Kidney (tissue), 22 donors: ENCODE measurements at places on chromosomes 13 and 19. TPM values are rescaled to one million over a fixed set of nuclear protein-coding genes. Genes with fewer than 3 reads are reported as not detected.

DNA sequence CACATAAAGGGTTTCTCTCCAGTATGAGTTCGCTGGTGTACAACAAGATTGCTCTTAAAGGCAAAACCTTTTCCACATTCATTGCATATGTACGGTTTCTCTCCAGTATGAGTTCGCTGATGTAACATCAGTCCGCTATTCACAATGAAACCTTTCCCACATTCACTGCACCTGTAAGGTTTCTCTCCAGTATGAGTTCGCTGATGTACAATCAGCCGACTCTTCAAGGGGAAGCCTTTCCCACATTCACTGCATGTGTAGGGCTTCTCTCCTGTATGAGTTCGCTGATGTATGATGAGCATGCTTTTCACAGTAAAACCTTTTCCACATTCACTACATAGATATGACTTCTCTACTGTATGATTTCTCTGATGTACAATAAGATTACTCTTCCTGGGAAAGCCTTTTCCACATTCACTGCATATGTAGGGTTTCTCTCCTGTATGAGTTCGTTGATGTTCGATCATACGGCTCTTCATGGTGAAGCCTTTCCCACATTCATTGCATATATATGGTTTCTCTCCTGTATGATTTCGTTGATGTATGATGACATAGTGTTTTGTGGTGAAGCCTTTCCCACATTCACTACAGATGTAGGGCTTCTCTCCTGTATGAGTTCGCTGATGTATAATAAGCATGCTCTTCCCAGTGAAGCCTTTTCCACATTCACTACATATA is 6.0 kb upstream of the ZNF614 start:
- no peak for DNase-seq
- H3K4me1 ChIP-seq = no peaks in the 10 kb centered on the region
- H3K4me3 ChIP-seq = peak overlapping the region; percentile 16
- H3K27ac ChIP-seq = no peak overlapping the region
- no peaks in the 10 kb centered on the region for H3K27me3 ChIP-seq
- H3K36me3 ChIP-seq = peaks cover 59% of the 10 kb centered on the region

DNA sequence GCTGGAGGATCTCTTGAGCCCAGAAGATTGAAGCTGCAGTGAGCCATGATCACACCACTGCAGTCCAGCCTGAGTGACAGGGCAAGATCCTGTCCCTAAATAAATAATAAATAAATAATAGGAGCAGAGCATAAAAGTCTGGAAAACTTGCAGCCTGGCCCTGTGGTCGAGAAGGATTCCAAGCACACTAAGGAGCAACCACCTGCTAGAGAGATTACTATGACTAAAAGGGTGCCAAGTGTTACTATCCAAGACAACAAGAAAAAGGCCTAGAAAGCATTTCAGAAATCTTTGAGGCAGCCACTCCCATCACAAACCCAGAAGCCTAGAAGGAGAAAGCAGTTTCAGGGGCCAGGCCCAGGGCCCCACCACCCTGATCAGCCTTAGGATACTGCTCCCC is 46.1 kb downstream of the LHFPL6 start:
- H3K36me3 ChIP-seq = no peaks in the 10 kb centered on the region

DNA sequence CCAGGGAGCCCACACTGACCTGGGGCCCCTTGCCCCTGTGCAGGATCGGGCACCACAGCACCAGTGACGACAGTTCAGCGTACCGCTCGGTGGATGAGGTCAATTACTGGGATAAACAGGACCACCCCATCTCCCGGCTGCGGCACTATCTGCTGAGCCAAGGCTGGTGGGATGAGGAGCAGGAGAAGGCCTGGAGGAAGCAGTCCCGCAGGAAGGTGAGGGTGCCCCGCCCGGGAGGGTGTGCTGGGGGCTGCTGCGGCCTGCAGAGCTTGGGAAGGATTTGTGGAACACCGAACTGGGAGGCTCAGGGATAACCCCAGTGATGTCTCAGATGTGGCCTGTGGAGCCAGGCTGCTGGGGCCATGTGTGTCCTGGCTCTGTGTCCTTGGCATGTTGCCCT is 4.2 kb downstream of the B3GNT8 start:
- H3K27me3 ChIP-seq = no peaks in the 10 kb centered on the region
- H3K36me3 ChIP-seq = peaks cover 36% of the 10 kb centered on the region
- H3K4me1 ChIP-seq = no peaks in the 10 kb centered on the region
- peak; percentile 62 for DNase-seq

GRCh38 chr19:39671739-39672363 is 16.1 kb downstream of the LGALS16 start:
- no peak overlapping the region for H3K4me3 ChIP-seq
- H3K27me3 ChIP-seq = no peaks in the 10 kb centered on the region
- H3K27ac ChIP-seq = no peak overlapping the region
- no peaks in the 10 kb centered on the region for H3K36me3 ChIP-seq
- peak; percentile 80 for DNase-seq
- H3K4me1 ChIP-seq = no peaks in the 10 kb centered on the region

GRCh38 chr13:25181597-25181996 is 9.5 kb upstream of the AMER2 start:
- no peak overlapping the region for H3K27ac ChIP-seq
- no peak overlapping the region for H3K4me3 ChIP-seq
- H3K4me1 ChIP-seq = no peaks in the 10 kb centered on the region
- no peaks in the 10 kb centered on the region for H3K36me3 ChIP-seq
- H3K27me3 ChIP-seq = no peaks in the 10 kb centered on the region

GRCh38 chr13:97274829-97275649 is 52.9 kb downstream of the MBNL2 start:
- peak overlapping the region; percentile 58 for H3K27ac ChIP-seq
- no peaks in the 10 kb centered on the region for H3K27me3 ChIP-seq
- H3K4me3 ChIP-seq = no peak overlapping the region
- H3K4me1 ChIP-seq = peaks cover 6% of the 10 kb centered on the region
- H3K36me3 ChIP-seq = peaks cover 10% of the 10 kb centered on the region

GRCh38 chr13:50401049-50401505 is 385.8 kb downstream of the KCNRG start:
- no peaks in the 10 kb centered on the region for H3K4me1 ChIP-seq
- H3K4me3 ChIP-seq = no peak overlapping the region
- no peak for DNase-seq
- H3K27ac ChIP-seq = no peak overlapping the region
- H3K27me3 ChIP-seq = no peaks in the 10 kb centered on the region

DNA sequence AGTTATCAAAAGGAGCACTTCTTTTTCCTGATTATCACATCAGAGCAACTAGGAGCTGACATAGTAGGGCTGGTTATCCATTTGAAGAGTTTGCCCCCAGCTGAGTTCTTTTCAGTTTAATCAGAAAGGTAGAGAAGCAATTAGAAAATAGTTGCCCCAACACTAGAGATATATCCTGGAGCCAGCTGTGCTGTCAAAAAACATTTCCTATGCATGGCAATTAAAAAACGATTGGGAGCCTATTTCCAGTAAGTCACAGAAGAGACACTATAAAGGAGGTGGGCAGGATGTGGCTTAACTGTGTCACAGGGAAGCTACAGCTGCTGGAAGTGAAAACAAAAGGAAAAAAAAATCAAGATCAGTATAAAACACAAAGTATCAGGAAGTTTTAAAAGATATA is 155.7 kb upstream of the SLITRK1 start:
- H3K4me3 ChIP-seq = no peak overlapping the region
- no peak overlapping the region for H3K27ac ChIP-seq
- no peaks in the 10 kb centered on the region for H3K27me3 ChIP-seq
- no peaks in the 10 kb centered on the region for H3K4me1 ChIP-seq
- no peaks in the 10 kb centered on the region for H3K36me3 ChIP-seq
- no peak for DNase-seq

DNA sequence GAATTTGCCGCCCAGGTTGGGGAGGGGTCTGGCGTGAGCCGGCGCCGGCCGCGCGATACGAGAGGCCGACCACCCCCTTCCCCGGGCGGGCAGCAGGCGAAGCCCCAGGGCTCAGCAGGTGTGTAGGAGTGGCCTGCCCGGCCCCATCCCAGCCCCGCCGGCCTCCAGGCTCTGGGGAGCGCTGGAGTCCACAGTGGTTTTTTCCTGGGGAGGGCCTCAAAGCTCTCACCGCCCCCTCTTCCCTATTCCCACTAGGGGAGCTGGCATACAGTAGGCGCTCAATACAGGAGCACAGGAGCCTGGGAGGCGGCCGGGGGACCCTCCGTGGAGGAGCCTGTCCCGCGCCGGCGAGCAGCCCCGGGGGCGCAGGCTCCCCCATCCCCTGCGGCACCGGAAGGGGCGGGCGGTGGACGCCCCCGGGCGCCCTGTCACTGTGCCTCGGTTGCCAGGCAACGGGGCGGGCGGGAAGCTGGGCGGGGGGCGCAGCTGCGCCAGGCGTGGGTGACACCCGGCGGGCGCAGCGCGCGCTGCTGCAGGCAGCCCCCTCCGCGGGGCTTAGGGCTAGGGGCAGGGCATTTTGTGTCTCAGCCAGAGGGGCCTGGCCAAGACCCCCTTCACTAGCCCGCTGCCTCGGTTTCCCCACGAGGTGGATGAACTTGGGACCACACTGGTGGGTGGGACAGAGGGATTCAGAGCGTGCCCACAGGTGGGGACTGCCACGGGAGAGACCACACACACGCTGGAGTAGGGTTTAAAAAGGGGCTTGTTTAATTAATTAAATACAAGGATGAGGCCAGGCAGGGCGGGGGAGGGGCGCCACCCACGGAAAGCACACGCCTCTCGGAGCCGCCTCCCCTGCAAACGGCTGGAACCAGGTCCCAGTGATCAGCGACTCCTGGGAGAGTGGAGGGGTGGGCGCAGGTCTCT is 3.6 kb upstream of the REXO1 start:
- H3K4me1 ChIP-seq = peaks cover 1% of the 10 kb centered on the region
- no peaks in the 10 kb centered on the region for H3K36me3 ChIP-seq
- H3K4me3 ChIP-seq = no peak overlapping the region
- H3K27me3 ChIP-seq = no peaks in the 10 kb centered on the region
- DNase-seq = peak; percentile 84

MEX3D gene
- total RNA-seq = 19.3 TPM

C19orf81 gene
- 3.0 TPM for total RNA-seq

GRCh38 chr19:58562122-58563033 is 4.0 kb upstream of the UBE2M start:
- peak overlapping the region; percentile 71 for H3K27ac ChIP-seq
- peaks cover 30% of the 10 kb centered on the region for H3K4me1 ChIP-seq
- H3K27me3 ChIP-seq = no peaks in the 10 kb centered on the region
- peak overlapping the region; percentile 53 for H3K4me3 ChIP-seq

FUT1 gene
- total RNA-seq = 4.3 TPM

RGL3 gene
- total RNA-seq = 126 TPM

DNA sequence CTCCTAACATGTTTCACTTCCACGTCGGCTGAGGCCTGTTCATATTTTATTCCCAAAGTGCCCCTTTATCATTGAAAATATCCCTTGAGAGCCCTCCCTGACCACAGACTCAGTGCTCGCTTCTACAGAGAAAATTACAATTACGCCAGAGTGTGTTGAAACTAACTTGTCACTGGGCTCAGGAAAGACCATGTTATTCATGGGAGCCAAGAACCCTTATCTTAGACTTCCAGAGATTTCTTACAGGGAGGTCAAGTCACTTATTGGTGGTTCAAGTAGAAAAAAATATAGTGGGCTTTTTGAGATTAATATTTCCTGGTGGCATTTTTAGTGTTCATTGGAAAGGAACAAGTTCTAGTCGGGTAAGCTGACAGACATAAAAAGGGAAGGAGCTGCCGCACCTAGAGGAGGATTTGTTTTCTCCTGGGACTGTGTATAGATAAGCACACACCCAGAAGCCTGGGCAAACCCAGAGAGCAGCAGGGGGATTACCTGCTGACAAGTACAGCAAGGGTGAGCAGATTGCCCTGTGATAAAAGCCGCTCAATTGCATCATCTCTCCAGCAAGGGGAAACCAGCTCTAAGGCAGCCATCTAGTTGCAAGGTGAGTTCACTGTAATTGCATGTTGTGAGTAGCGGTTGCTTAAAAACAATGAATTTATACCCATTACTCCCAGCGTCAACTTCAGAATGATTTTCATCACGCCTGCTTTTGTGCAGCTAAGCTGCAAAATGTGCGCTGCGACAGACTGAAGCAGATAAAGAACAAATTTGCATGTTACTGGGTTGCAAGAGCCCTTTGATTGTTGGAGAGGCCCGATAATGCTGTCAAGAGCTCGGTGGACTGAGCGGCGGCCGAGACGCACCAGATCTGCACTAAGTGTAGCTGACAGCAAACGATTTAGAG is 46.2 kb downstream of the DCT start:
- H3K4me3 ChIP-seq = no peak overlapping the region
- DNase-seq = peak; percentile 35
- H3K4me1 ChIP-seq = no peaks in the 10 kb centered on the region
- H3K27ac ChIP-seq = no peak overlapping the region

GRCh38 chr13:87274209-87274819 is 396.9 kb upstream of the SLITRK5 start:
- peak; percentile 70 for DNase-seq
- no peaks in the 10 kb centered on the region for H3K36me3 ChIP-seq
- H3K27ac ChIP-seq = no peak overlapping the region
- no peak overlapping the region for H3K4me3 ChIP-seq
- H3K27me3 ChIP-seq = no peaks in the 10 kb centered on the region
